ENCODE measurements at places on chromosomes 5 and 9.

DNA sequence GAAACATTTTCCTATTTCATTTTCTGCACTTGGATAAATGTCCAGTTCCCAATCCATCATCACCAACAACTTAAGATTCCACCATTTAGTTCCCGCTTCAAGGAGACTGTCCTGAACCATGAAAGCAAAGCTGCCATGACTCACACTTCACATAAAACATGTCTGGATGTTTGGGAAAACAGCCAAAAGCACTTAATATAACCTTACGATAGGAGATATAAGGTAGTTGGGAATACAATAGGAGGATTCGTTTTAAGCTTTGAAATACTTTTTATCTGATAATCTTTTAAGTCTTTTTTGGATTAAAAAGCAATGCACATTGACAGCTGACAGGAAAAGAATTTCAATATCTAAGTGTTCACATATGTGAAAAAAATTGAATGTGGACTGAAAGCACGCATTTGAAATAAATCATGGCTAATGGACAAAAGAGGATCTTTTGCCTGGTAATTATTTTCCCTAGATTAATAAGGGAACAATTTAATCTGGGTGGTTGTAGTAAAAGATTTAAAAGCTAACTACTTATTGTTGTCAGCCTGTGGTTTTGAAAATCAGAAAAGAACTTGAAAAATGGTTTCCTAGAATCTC lies 17.3 kb upstream of the TGFBI start:
- no peak for DNase-seq

DNA sequence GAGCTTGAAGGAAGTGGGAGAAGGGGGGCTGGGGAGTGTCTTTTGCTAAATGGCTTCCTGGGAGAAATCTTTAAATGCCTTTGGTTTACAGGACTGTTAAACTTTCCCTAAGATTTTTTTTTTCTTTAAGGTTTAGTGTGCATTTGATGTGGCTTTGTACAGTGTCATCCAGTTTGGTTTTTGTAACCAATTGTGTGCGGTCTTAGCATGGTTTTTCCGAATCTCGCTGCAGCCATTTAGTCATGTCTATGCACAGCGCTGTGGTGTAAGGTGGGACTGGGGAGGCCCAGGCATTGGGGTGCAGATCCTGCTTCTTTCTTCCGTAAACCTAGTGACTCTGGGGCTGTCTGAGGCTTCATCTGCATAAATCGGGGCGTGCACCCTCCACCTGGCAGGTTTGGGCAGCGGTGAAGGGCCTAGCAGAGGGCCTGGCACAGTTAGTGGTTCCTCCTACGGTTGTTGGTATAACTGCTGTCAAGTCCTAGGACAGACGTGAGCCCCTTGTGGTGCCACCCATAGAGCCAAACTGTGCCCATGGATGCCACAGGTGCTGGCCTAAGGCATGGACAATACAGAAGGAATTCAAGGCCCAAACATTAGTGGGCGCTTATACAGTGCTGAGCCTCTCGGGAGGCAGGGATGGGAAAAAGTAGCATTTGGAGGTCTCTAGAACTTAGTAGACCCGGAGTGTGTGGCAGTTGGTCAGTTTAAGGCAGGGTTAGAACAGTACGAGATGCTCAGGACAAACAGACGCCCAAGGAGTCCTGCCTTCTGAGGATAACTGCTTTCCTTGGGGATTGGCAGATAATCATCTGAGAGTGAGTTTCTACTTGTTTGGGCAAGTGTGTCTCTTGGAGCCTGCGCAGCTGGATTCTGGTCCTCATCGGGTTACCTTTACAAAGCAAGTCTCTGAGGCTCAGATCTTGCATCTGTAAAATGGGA lies 1.5 kb downstream of the PRRC2B start:
- DNase-seq, result peak; percentile 86

DNA sequence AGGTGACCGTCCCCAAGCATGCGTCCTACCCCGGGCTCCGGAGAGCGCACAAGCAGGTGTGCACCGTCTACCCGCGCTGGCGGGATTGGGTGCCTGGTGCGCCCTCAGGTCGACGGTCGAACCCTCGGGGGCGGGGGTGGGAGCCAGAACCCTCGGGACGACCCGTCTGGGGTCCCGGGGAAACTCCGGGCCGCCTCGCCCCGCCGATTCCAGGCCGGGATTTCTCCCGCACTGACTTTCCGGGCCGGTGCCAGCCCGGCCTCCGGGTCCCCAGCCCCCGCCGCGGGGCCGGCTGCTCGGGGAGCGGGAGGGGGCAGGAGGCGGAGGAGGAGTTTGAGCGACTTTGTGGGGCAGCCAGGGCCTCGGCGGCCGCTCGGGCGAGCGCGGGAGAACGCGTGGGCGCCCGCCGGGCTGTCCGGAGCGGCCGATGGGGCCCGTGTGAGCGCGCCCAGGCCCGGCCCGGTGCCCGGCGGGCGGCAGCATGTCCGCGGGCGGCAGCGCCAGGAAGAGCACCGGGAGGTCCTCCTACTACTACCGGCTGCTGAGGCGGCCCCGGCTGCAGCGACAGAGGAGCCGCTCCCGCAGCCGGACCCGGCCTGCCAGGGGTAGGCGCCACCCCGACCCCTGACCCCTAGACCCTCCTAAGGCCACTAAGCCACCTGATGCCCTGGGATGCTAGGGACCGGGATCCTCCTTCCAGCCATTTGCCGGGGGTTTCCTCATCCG lies at the start of gene DAB2IP:
TSS of gene DAB2IP (plus strand) at position 340 of the 726 bp plus-strand sequence. CDS start at position 482, 142 bp downstream.
- DNase-seq, result no peak

- DNase-seq, result no peak
These were observed 212.0 kb downstream of the ARHGAP26 start for GRCh38 chr5:142981886-142982820.

DNA sequence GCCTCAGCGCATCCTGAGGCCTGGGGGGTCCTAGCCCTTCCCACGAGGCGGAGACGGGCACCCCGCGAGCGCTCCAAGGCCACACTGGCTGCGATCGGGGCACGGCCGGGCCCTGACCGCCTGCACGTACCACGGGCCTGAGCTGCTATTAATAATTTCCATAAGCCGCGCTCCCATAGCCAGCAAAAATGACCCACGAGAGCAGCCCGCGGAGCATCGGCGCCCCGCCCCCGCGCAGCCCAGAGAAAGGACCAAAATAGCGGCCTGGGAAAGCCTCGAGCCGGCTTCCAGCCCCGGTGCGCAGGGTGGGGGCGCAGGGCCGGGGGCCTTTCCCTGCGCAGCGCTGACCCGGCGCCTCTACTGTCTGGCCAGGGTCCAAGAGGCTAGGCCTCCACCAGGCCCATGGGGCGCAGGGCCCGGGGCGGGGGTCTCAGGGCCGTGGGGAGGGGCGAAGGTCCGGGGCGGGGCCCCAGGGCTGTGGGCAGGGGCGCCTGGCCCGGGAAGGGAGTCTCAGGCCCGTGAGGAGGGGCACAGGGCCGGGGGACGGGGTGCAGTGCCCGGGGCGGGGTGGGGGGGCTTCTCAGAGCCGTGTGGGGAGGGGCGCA lies 54.4 kb downstream of the EXD3 start:
- DNase-seq, result no peak

DNA sequence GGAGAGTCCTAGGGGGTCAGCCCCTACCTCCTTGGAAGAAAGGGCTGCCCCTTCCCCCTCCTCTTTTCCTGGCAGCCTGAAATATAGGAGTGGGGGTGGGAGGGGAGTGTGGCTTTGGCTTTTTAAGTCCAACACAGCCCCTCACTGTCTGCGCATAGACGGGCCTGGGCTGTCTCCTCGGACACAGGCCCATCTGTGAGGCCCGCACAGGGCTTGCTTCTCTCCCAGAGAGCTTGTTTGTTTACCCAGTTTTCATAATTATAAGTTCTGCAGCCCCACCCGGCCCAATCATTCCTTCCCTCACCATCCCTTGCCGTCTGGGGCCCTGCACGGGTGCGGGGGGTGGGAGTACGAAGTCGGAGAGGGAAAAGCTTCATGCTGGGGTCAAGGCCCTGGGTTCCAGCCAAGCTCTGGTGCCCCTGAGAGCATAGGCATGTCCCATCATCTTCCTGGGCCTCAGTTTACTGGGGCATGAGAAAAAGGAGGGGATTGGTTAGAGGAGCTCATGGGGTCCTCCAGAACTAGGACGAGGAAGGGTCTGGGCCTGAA lies 54.0 kb upstream of the STXBP1 start:
- no peak for DNase-seq

GRCh38 chr5:54387659-54388232 lies 67.8 kb upstream of the HSPB3 start:
- no peak for DNase-seq

- DNase-seq, result no peak
These were observed 31.6 kb upstream of the FST start for GRCh38 chr5:53448851-53449250.

GRCh38 chr5:32504329-32504988 lies 59.9 kb upstream of the ZFR start:
- no peak for DNase-seq

- DNase-seq, result no peak
These were observed 179.4 kb downstream of the ACTL7B start for GRCh38 chr9:108676355-108676754.

GRCh38 chr9:75798505-75798904 lies 92.0 kb upstream of the PCSK5 start:
- DNase-seq, result no peak

GRCh38 chr9:136544964-136545691 lies 720 bp downstream of the NOTCH1 start:
- DNase-seq, result peak; percentile 88

GRCh38 chr5:96752341-96753016 lies 55.3 kb downstream of the ERAP1 start:
- no peak for DNase-seq

- no peak for DNase-seq
These were observed 2.9 kb downstream of the CDKN2B-AS1 start for GRCh38 chr9:21997480-21997879.

GRCh38 chr5:142888469-142889085 lies 118.4 kb downstream of the ARHGAP26 start:
- DNase-seq, result no peak

DNA sequence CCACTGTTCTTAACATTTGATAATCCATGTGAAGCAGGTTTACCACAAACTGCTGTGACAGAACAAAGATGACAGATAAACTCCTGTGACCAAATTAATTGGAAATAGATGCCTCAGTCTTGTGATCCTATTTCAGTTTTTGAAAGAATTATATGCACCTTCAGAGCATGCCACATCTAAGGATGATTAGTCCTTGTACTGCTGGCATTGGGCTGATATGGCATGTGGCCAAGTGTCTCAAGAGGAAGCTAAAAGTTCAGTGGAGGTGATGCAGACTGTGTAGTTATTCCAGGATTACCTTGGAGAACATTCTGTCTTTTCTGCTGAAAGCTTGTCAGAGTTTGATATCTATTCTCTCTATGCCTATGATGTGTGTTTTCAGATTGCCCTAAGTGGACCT lies 314.4 kb upstream of the EFNA5 start:
- DNase-seq, result no peak

DNA sequence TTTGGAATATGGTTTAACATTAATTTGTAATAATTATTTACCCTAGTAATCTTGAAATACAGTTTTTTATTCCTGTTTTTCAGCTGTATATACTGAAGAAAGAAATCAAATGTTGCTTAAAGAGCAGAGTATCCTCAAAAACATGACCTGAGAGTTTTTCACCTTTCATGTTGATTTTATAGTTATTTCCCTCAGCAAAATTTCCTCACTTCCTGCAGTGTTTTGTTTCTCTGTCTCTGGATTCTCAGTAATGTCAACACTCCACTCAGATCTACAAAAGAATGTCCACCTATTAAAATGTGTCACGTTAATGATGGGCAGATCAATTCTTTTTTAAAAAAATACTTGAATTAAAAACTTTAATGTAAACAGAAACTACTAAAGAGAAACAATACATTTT lies 398.3 kb downstream of the ANXA1 start:
- DNase-seq, result no peak

DNA sequence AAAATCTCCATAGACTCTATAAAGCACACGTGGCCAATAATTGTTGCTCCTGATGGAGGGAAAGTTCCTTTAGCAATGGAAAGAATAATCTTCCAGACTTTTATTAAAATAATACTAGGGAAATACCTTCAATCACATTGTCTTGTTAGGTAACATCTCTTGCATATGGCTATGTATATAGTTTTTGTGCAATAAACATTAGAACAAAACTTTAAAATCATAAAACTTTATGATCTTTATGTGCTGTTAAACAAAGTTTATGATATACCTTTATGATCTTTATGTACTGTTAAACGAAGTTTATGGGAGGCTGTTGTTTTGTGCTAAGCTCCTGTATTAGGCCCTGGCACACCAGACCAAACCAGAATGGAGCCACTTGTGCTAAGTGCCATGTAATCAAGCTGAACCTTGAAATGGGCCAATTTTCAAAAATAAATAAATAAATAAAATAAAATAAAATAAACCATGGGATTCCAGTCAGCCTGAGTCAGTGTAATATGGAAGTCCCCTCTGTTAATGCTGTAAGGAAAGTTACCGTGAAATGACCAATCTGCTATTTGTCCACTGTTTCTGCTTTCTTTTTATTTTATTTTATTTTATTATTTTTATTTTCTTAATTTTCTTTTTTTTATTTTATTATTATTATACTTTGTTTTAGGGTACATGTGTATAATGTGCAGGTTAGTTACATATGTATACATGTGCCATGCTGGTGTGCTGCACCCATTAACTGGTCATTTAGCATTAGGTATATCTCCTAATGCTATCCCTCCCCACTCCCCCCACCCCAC lies 431.3 kb downstream of the SPATA31D1 start:
- no peak for DNase-seq

DNA sequence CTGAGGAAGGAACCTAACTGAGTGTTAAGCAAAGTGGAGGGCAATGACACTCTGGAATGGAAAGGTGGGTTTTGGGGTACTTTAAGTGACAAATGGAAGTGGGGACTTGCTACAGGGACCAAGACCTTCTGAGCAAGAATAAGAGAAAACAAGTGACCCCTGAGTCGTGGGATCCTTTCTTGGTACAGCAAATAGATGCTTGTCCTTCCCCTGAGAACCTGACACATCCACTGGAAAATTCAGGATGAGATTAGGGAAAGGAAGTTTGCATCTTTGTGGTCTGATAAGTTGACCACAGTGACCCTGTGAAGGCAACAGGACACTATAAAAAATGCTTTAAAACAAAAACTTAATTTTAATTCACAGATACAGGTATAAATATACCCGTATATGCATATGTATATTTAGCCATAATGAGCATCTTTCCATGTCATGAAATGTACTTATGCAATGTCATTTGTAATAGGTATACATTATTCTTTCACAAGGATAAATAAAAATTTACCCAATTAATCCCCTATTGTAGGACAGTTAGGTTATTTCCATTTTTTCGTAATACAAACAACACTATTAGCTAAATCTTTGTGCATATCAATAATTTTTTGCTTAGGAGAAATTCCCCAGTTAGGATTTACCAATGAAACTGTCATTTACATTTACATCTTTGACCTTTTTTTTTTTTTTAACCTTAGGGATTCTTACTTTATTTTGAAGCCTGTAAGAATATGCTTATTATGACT lies 2.0 kb upstream of the IRF1 start:
- DNase-seq, result no peak

DNA sequence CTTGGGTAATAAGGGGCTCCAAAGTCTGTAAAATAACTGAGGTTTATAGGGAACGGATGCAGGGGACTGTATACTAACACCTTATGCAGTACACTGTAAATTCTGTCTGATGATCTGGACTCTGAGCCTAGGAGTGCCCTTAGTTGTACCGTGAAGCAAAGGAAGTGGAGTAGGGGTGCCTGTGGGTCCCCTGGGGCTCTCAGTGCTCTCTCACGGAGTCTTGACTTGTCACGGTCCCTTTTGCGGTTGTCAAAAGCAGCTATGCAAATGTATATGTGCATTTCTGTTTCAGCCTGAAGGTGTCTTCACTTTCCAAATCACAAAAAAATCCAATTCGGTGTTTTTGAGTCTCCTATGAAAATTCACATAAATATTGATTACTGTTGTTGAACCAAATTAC lies 17.8 kb downstream of the DMRT1 start:
- no peak for DNase-seq
